ENCODE measurements at places on chromosomes 1 and 21.
A peak's percentile ranks its signal among the peaks of the same experiment; 100 is the strongest.

- DNase-seq, result no peak
Observed at GRCh38 chr1:230292689-230293389, 133.3 kb downstream of the PGBD5 start.

DNA sequence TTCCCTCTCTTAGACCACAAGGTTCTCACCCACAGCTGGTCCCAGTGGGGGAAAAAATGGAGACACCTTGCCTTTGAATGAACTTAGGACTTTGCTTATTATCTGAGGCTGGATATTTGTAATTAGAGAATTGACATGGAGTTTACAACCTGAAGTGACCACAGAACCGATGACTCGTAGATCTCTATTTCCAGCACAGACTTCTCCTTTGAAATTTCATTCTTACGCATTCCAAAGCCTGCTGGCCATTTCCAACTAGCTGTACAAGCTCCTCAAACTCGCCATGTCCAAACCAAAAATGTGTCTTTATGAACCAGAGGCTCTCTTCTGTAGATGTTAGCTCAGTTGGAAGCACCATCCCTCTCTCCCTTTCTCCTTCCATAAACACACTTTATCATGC lies 12.0 kb downstream of the RAB7B start:
- no peak for DNase-seq

- DNase-seq, result no peak
Observed at GRCh38 chr21:42350318-42350910, 380 bp downstream of the TFF2 start.

GRCh38 chr1:61536174-61537108 lies 188.5 kb downstream of the TM2D1 start:
- DNase-seq, result no peak

- no peak for DNase-seq
Observed at GRCh38 chr1:231236938-231237337, 4.1 kb upstream of the GNPAT start.

DNA sequence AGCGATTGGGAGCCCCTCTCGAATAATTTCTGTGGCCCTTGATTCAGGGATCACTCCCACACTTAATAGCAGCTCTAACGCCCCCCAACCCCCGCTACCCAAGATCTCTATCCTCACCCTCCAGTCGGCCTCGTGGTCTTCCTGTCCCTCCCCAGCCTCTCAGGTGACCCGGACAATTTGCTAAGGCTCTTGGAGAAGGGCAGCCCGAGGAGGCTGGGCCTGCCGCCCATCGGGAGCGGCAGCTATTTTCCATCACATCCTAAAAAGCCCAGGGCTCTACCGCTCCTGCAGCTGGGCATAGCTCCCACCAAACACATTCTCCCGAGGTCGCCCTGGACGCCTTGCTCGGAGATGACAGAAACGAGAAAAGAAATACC lies 12.0 kb upstream of the PHLDA3 start:
- no peak for DNase-seq

DNA sequence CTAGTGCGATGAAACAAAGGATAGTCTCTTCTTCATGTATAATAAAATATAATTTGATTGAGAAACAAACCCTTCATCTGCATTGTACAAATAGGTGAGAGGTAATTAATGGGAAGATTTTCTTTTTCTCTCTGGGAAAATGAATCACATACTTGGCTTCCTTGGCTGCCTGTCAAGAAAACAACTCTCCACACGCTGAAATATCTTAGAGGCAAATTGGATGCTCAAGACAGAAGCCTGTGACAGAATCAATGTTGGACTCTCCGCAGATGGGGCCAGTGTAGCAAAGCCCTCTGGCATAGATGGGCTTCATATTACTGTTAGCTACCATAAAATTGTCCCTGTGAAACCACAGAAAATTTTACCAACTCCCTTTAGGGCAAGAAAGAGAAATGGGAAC lies 186.6 kb downstream of the GRIK1 start:
- DNase-seq, result no peak

- DNase-seq, result no peak
Observed at GRCh38 chr1:60989749-60990713, 92.3 kb upstream of the NFIA start.

DNA sequence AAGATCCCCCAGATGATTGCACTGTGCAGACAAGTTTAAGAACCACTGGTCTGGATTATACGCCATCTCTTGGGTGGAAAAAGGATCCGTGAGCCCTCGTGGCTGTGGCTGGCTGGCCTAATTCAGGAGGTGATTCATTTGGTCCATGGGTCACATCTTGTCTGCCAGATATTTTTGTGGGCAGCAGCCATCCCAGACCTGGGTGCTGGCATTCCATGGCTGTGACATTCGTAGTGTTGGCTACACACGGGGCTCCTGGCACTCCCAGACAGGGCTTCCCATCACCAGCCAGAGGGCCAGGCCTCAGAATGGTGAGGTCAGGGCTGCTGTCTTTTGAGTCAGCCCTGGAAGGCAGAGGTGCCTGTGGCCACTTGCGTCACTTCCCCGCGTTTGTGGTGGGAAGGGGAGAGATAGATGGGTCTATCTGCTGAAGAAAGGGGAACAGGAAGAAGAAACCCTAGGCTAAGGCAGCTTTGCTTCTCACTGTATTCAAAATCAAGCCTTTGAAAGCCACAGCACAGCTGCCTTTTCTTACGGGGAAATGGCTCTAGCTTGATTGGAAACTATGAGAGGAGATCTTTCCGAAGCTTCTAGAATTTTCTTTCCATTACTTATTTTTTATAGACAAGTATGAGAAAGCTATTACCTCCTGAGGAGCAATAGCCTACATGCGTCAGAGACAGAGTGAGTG lies 32.4 kb downstream of the EIF2D start:
- peak; percentile 86 for DNase-seq

DNA sequence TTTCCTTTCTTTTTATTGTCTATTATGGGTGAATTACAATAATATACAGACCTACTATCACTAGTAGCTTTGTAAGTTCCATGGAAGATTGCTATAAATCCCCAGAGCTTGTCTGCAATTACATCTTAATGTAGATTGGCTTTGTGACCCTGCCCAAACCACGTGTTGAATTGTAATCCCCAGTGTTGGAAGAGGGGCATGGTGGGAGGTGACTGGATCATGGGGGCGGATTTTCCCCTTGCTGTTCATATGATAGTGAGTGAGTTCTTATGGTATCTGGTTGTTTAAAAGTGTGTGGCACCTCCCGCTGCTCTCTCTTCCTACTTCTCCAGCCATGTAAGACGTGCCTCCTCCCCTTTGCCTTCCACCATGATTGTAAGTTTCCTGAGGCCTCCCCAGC lies 34.9 kb upstream of the CDC42BPA start:
- DNase-seq, result no peak

- peak; percentile 22 for DNase-seq
Observed at GRCh38 chr1:173409613-173410012, 67.5 kb upstream of the PRDX6 start.

DNA sequence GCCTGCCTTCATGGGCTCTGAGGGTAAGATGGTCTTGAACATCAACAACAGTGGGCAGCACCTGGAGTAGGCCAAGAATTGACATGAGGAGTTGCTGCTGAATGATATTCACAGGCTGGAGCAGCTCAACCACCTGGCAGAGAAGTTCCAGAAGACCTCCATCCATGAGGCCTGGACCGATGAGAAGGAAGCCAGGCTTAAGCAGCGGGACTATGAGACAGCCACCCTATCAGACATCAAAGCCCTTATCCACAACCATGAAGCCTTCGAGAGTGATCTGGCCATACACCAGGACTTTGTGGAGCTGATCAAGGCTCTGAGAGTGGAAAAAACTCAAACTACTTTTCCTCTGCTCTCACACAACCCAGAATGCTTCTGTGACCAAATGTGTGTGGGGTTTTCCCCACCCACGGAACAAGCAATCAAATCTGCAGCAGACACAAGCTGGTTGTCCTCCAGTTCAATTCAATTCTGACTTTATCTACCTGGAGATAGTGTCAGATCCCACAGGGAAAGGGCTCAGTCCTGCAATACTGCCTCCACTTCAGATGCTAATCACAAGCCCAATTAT lies 12.1 kb upstream of the EPHA10 start:
- DNase-seq, result no peak

- DNase-seq, result no peak
Observed at GRCh38 chr1:32890516-32891240, 4.4 kb downstream of the HPCA start.

DNA sequence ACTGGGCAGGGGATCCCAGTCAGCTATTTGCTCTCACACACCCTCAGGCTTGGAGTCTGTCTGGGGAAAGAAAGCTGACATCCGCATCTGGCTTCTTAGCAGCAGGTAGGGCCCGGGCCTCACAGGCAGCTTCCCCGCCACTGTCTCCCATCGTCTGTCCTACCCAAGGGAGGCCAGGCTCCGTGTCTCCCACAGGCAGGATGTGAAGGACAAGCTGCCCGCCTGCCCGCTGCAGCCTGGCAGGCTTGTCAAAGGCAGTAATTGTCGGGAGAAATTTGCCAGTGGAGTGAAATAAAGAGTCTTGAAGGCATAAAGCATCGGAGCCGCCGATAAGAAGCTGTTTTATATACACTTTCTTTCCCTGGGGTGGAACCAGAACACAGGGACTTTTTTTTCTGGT lies 44.0 kb upstream of the DISP3 start:
- DNase-seq, result no peak

- DNase-seq, result no peak
Observed at GRCh38 chr1:52713590-52713989, 12.7 kb upstream of the ZYG11B start.

DNA sequence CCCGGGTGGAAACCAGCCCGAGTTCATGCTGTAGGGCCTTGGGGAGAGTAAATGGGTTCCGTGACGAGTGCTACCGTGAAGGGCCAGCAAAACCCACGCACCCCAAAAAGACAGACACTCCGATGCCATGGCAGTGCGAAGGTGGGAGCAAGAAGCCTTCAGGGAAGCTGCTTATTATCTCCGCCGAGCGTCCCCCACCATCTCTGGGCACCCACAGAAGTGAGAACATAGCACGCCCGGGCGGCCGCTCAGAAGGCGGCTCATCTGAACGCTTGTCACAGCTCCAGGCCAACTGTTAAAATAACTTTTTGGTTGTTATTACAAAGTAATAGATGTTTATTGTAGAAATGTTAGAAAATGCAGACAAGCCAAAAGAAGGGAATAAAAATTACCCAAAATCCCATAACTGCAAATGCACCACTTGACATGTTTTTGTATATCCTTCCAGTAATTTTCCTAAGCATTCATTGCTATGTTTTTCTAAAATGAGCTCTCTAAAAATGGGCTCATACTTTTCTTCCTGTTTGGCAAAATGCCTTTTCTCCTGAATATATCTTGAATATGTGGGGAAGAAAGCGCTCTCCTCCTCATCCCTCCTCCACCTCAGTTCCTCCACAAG lies 234.9 kb downstream of the NPHP4 start:
- DNase-seq, result no peak

GRCh38 chr1:5664081-5664768 lies 328.0 kb downstream of the NPHP4 start:
- DNase-seq, result no peak

GRCh38 chr1:35278886-35279554 lies 10.5 kb downstream of the ZMYM4 start:
- DNase-seq, result no peak

- no peak for DNase-seq
Observed at GRCh38 chr1:93814795-93815340, 64.1 kb downstream of the DNTTIP2 start.

GRCh38 chr1:45340816-45341466 lies 701 bp upstream of the MUTYH start:
- DNase-seq, result peak; percentile 15

GRCh38 chr1:84780000-84780716 lies 89.9 kb upstream of the SSX2IP start:
- peak; percentile 6 for DNase-seq
